ENCODE measurements at places on chromosomes 3 and 15. TPM values are rescaled to one million over a fixed set of nuclear protein-coding genes. Genes with fewer than 3 reads are reported as not detected.

Gene PTPRG
- 54.8 TPM for total RNA-seq

Gene WWTR1
- total RNA-seq, result 11.3 TPM

Gene STRIT1
- not detected for total RNA-seq

Gene RASGRP1
- 12.5 TPM for total RNA-seq

Gene GOLGA6A
- total RNA-seq, result not detected

Gene NIPA2
- 34.7 TPM for total RNA-seq

Gene SHC4
- 5.4 TPM for total RNA-seq

Gene AGTR1
- 0.49 TPM for total RNA-seq

Gene TMEM40
- total RNA-seq, result not detected
